HS-5 (cell line): ENCODE measurements at places on chromosomes 7 and 10.

GRCh38 chr7:142414135-142414534 lies 156.3 kb upstream of the PRSS58 start:
- no peak for DNase-seq

- DNase-seq: no peak
These were observed 418.9 kb downstream of the DGKB start for GRCh38 chr7:14483663-14484062.

DNA sequence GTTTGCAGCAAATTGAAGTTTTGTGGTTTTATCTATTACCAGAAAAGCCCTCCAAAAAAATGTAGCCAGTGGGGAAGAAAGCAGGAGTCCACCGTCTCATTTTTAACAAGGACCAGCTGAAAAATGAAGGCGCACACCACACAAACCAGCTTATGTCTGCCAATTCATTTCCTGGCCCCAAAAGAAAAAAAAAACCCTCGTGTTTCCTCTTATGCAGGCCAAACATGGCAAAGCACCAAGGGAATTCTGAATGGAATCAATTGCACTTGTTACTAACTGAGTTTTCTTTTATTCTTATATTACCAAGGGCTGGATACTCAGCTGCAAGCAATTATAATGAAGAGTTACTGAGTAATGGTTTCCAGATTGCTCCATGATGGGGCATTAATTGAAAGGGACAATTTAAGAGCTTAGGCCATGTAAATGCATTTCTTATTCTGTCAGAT lies 428.3 kb upstream of the NPVF start:
- no peak for DNase-seq

- DNase-seq: no peak
These were observed 423.4 kb downstream of the DNAJB6 start for GRCh38 chr7:157760004-157760730.

DNA sequence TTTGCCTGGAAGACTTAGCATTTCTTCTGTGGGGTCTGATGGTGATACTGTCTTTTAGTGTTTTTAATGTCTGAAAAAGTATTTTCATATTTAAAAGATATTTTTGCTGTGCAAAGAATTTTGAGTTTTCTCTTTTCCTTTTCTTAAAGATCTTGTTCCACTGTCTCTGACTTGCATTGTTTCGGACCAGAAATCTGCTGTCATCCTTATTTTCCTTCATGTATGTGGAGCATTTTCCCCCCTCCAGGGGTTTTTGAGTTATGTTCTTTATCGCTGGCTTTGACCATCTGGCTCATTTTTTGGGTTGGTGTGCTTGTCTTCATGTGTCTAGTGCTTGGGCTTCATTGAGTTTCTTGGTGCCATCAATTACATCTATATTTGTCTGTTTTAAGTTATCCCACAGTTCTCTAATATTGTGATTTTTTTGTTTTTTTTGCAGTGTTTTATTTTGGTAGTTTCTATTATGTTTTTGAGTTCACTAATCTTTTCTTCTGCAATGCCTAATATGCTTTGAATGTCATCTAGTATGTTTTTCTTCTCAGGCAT lies 119.9 kb downstream of the MGMT start:
- DNase-seq: no peak

GRCh38 chr7:128153436-128153835 lies 87.6 kb upstream of the LEP start:
- DNase-seq: no peak

DNA sequence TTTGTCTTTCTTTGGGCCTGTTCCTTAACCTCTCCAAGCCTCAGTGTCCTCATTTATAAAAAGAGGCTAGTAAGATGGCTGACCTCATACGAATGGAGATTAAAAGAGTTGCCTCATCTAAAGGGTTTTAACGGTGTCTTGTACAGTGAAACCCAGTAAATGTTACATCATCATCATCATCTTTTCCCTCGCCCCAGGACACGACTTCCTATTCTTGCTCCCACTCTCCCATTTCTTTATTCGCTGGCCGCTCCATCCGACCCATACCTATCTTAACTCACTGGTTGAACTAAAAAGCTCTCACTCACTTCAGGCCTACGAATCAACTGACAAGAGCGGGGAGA lies 554 bp downstream of the FRA10AC1 start:
- no peak for DNase-seq

GRCh38 chr10:99143011-99143410 lies 92.6 kb downstream of the HPSE2 start:
- no peak for DNase-seq

DNA sequence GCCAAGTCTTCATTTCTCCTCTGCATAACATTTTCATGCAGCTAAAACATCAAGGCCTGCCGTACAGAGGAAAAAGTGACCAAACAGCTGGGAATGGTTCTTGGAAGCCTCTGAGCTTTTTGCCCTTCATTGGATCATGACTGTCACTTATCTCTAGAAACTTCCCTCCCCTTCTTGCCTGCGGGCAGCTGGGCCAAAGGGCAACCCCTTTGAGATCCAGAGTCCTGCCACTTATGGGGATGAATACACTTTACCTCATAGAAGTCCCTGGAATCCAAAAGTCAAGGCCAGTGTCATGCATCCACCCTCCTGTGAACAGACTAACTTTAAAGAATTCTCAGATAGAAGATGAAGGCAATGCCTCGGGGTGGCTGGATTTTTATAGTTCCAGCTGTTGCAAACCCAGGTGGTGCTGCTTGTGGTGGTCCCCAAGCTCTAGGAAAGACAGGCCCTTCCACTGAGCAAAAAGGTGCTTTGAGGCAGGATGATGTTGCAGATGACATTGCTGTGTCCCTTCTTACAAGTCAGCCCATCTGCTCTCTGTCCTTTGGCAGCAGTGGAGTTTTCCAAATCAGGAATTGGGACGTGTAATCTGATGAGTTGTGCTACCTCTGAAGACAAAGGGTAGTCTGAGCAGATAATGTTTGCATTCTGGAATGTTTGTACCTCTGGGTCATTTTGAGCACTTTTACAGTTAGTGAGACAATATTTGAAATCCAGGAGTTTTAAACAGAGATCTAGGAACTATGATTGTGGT lies 64.2 kb downstream of the LRMDA start:
- no peak for DNase-seq

DNA sequence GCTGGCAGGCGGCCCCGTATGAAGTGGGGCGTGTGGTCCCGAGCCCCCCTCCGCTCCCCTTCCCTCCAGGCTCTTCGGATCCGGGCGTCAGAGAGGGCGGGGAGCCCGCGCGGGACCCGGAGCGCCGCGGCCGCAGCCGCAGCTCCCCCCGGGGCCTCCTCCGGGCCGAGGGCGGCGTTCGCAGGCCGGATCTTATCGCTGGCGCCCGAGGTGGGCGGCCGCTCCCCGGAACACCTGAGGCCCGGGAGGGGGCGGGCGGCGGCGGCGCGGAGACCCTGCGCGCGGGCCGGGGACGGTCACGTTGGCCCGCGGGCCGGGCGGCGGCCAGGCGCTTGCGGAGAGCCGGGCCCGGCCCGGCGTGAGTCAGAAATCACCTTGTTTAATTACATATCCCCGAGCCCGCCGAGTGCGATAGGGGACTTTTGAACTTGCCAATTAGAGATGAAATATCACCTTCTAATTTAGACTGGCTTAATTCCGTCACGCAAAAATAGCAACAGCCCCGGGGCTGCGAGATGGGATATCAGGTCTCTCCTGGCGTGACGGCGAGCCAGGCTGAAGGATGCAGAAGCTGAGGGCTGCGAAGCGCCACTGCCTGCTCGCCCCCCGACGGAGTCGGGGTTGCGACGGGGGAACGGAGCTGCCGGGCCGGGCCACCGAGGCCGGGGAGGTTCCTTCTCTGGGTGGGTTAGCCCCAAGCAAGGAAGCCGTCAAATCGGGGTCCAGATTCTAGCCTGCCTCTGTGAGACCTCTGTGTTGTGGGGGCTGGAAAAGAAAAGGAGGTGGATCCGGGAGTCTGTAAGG lies 43.4 kb downstream of the LDB3 start:
- DNase-seq: no peak

- no peak for DNase-seq
These were observed 65.2 kb upstream of the OGDHL start for GRCh38 chr10:49827297-49827696.

GRCh38 chr10:80855348-80855971 lies 317.8 kb downstream of the SH2D4B start:
- no peak for DNase-seq

- DNase-seq: no peak
These were observed 5.1 kb downstream of the BLNK start for GRCh38 chr10:96266118-96266770.

GRCh38 chr7:122132341-122132740 lies 11.7 kb downstream of the AASS start:
- peak; percentile 73 for DNase-seq

GRCh38 chr7:120293027-120293426 lies 20.1 kb downstream of the KCND2 start:
- no peak for DNase-seq

- DNase-seq: no peak
These were observed 41.1 kb upstream of the BMPR1A start for GRCh38 chr10:86715156-86715795.

- peak; percentile 75 for DNase-seq
These were observed 26.4 kb downstream of the CDK6 start for GRCh38 chr7:92809760-92810573.

DNA sequence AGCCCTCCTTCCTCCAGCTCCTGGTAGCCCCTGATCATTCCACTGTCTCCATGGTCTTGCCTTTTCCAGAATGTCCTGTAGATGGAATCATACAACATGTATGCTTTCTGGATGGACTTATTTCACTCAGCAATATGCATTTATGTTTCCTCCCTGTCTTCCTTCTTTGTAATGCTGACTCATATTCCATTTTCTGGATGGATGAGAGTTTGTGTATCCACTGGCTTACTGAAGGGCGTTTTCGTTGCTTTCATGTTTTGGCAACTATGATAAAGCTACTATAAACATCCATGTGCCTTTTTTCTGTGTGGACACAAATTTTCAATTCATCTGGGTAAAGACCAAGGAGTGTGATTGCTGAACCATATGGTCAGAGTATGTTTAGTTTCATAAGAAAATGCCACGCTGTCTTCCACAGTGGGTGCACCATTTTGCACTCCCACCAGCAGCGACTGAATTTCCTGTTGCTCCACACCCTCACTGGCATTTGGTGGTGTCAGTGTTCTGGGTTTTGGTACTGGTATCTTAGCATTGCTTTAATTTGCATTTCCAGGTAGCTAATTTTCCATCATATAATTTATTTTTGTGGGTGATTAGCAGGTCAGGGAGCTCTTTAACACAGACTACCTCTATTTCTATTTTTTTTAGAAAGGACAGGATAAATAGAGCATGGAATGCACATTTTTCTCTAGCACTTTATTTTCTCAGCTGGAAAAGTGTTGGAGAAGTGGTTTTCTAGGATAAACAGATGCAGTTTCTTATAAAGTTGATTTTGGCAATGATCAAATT lies 252.2 kb downstream of the WDR37 start:
- no peak for DNase-seq

- DNase-seq: peak; percentile 90
These were observed 4.7 kb downstream of the NFE2L3 start for GRCh38 chr7:26156451-26157420.

- no peak for DNase-seq
These were observed 737.2 kb upstream of the IGFBP3 start for GRCh38 chr7:46658281-46658680.

DNA sequence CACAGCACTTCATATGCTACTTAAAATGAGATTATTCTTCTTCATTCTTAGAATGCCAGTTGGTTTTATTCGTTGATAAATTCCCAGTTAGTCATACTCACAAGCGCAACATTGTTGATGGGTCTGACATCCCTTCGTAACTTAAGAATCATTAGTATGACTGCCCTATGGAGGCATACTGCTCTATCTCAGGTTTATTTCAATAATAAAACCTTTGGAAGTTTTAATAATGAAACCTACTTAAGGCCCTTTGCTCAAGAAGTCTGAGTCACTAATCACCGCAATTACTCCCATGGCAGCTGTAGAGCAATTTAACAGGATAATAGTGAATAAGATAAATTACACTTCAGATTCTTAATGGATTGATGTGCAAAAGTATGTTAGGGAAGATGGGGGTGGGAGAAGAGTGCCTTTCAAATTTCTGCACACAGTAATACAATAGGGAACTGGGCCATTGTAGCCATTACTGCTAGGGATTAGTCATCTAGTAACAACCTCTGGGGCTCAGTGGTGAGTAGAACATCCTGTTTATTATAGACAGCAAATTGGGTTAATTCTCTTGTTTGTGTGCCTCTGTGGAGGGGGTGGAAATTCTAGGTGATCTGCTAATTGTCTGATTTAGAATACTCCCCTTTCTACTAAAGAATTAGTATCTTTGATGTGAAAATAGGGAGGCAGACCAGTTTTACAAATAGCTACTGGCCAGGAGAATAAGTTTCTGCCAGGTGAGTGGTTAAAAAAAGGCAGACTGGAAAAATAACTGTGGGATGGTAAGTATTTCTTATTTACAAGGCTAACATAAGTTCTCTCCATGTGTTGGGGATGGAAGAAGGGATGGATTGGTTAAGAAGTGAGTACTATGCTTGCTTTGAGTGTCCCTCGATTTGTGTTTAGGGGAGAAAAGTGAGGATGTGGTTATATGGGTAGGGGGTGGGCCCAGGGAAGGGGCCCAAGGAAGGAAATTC lies 74.5 kb upstream of the VKORC1L1 start:
- DNase-seq: peak; percentile 18

DNA sequence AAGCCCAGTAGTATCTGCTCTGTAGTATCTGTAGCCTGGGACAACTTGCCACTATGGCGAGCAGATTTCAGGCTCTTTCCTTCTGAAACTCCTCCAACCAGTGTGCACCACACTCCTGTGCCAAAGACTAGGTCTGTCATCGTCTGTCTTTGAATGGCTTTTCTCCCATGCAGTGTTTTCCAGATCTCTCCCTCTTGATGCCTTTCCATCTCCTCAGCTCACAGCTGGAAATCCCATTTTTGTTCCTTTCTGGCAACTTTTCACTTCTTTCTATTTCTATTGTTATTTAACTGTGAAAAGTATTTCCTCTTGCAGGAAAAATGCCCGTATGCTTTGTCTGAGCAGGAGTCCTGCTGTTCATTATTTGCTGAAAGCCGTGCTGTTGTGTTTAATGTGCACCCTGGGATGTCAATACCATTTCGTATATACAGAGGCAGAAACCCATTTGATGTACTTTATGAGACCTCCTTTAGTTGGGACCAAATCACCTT lies 373.7 kb downstream of the PHTF2 start:
- DNase-seq: no peak

DNA sequence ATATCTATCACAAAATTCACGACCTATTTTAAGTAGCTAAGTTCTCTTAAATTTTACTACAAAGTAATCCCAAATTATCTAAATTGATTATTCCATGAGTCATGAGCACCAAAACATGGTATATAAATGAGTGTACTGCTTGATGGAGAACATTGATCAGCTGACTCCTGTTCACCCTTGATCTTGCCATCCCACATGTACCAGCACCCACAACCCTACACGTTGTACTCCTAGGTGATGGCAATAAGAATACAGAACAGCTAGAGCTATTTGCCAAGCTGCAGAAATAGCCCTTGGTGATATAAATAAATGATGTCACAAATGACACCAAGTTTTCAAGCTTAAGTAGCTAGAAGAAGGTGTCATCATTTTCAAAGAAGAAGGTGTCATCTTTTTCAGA lies 235.5 kb downstream of the GRM8 start:
- no peak for DNase-seq

- DNase-seq: no peak
These were observed 34.8 kb upstream of the HNRNPH3 start for GRCh38 chr10:68296843-68297663.
